ENCODE measurements at places on chromosomes 7 and 10.

GRCh38 chr10:43949351-43949750 lies 300.7 kb upstream of the ZNF32 start:
- DNase-seq, result no peak
- no peaks in the 10 kb centered on the region for H3K4me1 ChIP-seq
- H3K27me3 ChIP-seq, result no peaks in the 10 kb centered on the region
- H3K27ac ChIP-seq, result no peak overlapping the region
- no peak overlapping the region for H3K4me3 ChIP-seq
- H3K36me3 ChIP-seq, result no peaks in the 10 kb centered on the region

- no peaks in the 10 kb centered on the region for H3K27me3 ChIP-seq
- H3K36me3 ChIP-seq, result peaks cover 1% of the 10 kb centered on the region
- no peak overlapping the region for H3K4me3 ChIP-seq
- H3K27ac ChIP-seq, result no peak overlapping the region
- H3K4me1 ChIP-seq, result peaks cover 48% of the 10 kb centered on the region
Observed at GRCh38 chr7:84117304-84117703, 77.3 kb downstream of the SEMA3A start.

- no peaks in the 10 kb centered on the region for H3K27me3 ChIP-seq
- no peaks in the 10 kb centered on the region for H3K4me1 ChIP-seq
- no peak overlapping the region for H3K4me3 ChIP-seq
- no peak overlapping the region for H3K27ac ChIP-seq
- H3K36me3 ChIP-seq, result no peaks in the 10 kb centered on the region
- no peak for DNase-seq
Observed at GRCh38 chr10:49310460-49310859, 11.5 kb downstream of the C10orf71 start.

DNA sequence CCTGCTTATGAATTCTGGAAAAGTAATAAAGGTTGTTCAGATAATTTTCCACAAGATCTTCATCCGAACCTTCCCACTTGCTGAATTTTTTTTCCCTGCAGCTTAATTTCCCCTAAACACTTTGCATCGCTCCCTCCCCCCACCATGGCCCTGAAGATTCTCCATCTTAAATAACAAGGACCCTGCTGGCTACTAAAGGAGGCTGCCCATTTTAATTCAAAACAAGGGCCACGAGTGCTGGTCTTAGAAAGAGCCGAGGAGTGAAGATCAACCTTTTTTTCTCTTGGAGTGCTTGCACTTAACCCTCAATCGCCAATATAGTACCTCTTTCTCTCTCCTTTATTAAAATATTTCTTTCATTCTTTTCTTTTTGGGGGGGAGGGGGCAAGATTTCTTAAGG lies 9.2 kb upstream of the SP8 start:
- peaks cover 72% of the 10 kb centered on the region for H3K4me1 ChIP-seq
- H3K4me3 ChIP-seq, result peak overlapping the region; percentile 89
- no peaks in the 10 kb centered on the region for H3K36me3 ChIP-seq
- peaks cover 48% of the 10 kb centered on the region for H3K27me3 ChIP-seq
- H3K27ac ChIP-seq, result no peak overlapping the region
- DNase-seq, result peak; percentile 44

Measured in neural progenitor cell (in vitro differentiated cells).